T-helper 17 cell (primary cell): ENCODE measurements at places on chromosomes 2 and 18.

DNA sequence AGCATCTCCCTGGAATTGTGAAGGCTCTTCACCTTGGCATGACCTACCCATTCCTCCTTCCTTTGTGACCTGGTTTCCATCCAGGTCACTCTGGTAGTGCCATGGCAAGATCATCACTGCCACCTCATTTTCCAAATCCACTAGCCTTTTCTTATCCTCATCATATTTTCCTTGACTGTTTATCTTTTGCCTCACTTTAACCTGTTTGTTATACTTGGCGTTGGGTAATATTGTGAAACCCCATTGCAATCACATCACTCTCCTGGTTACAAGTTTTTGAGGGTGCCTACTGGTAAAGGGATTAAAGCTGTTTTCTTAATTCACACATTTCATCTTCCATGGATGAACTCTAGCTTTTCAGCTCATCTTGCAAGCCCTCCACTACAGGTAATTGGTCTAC lies 39.1 kb upstream of the IGFBP2 start:
- no peak for DNase-seq

- DNase-seq, result no peak
Measured at GRCh38 chr2:33019796-33020195, 73.0 kb downstream of the LTBP1 start.

DNA sequence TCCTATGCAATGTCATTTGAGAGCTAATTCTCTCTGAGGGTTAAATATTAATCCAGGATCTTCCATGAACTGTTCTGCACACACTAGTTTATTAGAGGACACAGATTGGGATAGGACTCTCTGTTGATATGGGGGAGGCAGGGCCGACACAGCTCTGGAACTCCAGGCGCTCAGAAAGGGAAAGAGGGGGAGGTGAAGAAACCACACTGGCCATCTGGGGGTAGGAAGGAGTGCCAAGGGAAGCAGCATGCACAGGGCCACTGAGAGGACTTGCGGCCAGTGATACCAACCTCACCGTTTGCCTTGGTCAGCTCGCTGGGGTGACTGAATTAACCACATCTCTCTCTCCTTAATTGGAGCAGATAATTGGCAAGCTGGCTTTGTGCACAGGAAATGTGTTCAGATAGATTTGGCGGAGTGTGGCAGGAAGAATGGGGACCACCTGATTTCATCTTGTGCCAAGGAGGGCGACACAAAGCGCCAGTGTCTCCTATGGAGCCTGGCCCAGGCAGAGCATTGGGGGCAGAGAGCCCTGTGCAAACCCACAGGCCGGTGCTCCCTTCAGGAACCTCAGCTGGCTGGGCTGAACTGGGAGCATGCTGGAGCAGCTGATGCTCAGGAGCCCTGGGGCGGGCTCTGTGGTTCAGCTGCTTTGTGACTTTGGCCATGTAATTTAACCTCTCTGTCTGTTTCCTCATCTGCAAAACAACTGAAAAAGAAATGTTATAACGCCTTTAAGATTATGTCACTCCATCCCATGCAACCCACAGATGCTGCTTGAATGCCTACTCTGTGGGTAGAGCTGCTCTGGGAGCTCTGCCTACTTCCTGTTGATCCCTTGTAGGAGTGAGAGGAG lies 114.7 kb upstream of the STON1 start:
- no peak for DNase-seq

- DNase-seq, result no peak
Measured at GRCh38 chr2:41486948-41487347, 560.9 kb upstream of the PKDCC start.

DNA sequence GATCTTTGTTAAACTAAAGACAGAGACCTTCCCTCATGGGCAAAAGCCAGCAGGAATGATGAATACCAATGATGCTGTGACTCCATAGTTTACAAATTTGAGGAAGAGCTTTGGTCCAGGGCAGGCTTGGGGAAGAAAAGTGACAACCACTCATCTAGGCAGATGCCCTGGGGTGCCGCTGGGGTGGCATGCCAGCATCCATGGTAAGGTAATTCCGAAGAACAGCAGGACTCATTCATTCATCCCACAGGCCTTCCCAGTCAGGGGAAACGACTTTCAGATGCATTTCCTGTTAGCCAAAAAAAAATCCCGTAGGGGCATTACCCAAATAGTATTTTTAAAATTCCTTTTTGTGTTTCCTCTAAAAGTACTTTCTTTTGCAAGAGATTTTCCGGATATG lies 180.7 kb upstream of the SERPINE2 start:
- DNase-seq, result no peak

DNA sequence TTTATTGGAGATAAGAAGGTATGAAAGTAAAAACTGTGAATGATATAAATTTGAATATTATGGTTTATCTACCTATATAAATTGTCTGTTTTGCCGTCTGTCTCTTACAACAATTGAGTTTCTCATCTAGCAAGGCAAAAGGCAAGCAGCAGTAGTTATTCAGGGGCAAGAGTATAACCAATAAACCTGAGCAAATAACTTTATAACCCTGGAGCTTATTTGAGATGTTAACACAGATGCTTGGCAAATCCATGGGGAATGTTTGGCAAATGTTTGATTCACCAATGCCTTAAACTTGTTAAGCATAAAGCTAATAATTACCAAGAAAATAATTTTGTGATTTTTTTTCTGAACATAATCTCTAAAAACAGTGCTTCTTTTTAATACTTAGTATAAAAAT lies 9.9 kb upstream of the EPHA4 start:
- no peak for DNase-seq

DNA sequence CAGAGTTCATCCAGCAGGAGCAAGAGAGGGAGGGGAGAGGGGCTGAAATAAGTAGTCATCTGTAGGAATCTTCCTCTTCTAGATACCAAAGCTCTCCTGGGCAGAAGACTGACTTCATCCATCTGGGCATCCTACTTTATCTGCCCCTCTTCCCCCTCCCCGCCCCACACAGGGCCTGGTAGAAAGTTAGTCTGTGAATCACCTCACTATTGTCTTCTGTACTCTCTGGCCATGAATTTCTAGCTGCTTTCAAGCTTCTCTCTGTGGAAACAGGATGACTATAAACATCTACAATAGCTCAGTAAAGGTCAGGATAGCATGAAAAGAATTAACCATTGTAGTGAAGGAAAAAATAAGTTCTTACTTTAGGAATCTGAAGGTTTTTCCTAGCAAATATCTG lies 47.7 kb upstream of the RNU4ATAC start:
- DNase-seq, result no peak

GRCh38 chr2:67950919-67951318 lies 111.9 kb downstream of the C1D start:
- DNase-seq, result no peak

GRCh38 chr2:186737732-186738508 lies 44.1 kb downstream of the FAM171B start:
- no peak for DNase-seq

DNA sequence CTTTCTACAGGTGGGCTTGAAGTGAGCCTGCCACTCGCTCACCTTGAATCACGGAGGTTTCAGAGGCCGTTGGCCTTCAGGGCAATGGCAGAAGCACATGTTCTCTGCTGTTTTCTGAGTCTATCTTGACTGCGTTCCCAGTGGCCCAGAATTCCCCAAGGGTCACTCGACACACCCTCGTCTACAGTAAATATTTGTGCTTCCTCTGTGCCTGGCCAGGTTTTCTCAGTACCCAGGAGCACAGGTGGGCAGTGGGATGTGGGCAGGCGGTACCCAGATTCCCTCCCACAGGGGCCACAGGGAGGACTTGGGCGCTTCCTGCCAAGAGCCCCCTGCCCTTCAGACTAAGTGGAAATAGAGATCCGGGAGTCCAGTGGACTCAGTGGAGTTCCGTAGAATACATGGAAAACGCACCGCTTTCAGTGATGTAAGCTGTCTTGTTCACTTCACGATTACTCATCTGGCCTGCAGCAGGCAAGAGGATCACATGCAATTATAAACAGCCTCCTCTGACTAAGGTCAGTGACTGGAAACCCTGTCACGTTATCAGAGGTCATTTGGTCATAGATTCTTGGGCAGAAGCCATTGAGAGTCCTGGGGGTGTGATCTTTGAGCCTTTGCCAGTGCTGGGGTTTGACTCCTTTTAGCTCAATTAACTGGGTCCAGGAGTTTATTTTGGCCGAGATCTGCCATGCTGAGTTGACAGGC lies 179.8 kb downstream of the NEDD4L start:
- DNase-seq, result no peak

DNA sequence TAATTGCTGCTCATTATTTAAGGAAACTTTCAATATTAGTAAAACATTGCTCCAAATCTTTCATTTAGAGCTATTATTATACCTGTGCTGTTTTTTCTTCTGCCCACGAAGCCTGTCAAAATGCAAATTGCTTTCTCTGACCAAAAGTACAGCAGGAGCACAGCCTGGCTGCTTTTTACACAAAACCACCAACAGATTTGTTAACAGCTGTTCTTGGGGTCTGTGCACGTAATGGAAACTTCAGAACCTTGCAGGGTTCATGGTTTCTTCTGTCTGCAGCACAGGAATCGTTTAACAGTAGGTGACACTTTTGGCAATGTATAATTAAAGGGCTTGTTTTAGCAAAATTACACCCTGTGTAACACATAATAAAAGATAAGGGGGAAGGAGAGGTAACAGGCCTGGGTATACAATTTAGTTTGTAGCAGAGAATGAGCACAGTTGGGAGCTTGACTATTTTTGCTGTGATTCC lies 447.3 kb downstream of the KCNJ3 start:
- DNase-seq, result no peak

GRCh38 chr2:168710754-168711467 lies 91.5 kb upstream of the NOSTRIN start:
- no peak for DNase-seq

GRCh38 chr2:35365859-35366258 lies 989.7 kb upstream of the CRIM1 start:
- DNase-seq, result no peak

DNA sequence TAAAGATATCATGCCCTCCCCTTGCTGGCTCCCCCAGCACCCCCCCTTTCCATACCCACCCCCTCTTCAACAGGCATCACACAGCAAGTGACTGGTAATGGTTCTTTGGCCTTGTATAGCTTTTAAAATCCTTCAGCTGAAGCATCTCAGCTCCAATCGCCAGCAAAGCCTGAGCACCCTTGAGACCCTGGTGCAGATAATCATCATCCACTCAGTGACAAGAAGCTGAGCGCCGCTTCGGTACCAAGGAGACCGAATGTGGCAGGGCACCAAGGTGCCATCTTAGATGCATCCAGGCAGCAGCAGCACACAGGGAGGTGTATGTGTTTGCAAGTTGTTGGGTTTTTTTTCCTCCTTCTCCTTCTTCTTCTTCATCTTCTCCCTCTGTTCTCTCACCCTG lies 232.7 kb downstream of the BCL11A start:
- no peak for DNase-seq
